Liver (tissue), 10 donors: ENCODE measurements at places on chromosomes 13 and 19. TPM values are rescaled to one million over a fixed set of nuclear protein-coding genes. Genes with fewer than 3 reads are reported as not detected.

DNA sequence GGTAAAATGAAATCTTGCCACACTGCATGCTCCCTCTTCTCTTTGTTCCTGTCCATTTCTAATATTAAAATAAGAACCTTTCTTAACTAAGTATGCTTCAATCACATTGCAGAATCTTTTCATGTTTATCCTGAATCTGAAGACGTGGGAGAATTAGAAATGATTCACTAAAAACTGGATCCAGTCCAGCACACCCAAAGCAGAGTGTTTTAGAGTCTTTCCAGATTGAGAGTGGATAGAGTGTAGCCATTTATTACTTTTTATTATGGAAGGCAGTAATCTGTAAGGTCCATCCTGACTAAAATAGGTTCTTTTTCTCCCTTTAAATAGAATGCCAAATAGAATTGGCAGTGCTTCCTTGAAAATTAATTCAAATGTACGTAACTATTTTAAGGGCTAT is 453.5 kb downstream of the TDRD3 start:
- no peak for DNase-seq

DNA sequence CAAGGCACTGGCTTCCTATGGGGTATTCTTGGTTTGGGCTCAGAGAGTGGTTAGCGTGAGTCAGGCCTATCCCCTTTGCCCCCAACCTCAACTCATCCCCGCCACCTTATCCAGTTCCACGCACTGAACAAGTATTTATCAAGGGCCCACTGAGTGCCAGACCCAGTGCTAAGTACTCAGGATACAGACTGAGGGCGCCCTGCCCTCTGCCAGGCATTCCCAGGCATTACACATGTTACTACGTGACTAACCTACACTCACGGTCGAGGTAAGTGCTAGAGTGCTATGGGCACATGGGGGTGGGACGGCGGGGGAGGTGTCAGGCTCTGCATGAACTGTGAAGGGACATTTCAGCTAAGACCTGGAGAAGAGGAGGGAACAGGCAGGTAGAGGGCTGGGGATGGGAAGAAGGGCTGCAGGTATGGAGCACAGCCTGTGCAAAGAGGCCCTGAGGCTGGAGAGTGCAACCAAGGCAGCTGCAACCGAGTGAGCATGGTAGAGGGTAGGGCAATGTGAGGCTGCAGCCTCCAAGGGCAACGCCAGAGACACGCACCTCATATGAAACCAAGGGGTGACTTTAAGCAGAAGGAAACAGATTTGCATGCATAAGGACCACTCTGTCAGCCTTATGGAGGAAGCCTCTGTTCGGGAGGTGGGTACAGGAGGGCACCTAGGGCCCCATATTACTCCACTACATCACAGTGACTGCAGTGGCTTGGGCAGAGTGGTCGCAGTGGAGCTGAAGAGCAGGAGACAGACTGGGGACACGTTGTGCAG is 22.5 kb downstream of the DHRS12 start:
- DNase-seq, result no peak

GRCh38 chr13:44906713-44907112 is 82.6 kb downstream of the NUFIP1 start:
- DNase-seq, result no peak

The PROZ gene
- 23.9 TPM for polyA plus RNA-seq
